ENCODE measurements at places on chromosomes 5 and 9.

DNA sequence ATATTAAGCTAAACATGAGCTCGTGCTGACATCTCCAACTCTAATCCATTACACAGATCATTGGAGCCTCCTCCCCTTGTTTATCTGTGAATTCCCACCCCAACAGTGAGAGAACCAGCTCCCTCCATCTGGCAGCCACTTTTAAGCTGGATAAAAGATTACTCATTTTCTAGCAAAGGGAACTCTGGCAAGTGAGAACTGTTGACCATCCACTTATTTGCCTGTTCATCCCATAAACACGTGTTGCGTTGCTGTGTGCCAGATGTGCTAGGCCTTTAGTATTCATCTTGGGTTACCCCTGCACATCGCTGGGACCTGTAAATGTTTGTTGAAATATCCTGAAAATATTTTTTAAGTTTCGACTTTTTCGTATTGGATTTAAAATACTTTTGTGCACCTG lies 2.4 kb upstream of the TOR1A start:
- no peak for DNase-seq

DNA sequence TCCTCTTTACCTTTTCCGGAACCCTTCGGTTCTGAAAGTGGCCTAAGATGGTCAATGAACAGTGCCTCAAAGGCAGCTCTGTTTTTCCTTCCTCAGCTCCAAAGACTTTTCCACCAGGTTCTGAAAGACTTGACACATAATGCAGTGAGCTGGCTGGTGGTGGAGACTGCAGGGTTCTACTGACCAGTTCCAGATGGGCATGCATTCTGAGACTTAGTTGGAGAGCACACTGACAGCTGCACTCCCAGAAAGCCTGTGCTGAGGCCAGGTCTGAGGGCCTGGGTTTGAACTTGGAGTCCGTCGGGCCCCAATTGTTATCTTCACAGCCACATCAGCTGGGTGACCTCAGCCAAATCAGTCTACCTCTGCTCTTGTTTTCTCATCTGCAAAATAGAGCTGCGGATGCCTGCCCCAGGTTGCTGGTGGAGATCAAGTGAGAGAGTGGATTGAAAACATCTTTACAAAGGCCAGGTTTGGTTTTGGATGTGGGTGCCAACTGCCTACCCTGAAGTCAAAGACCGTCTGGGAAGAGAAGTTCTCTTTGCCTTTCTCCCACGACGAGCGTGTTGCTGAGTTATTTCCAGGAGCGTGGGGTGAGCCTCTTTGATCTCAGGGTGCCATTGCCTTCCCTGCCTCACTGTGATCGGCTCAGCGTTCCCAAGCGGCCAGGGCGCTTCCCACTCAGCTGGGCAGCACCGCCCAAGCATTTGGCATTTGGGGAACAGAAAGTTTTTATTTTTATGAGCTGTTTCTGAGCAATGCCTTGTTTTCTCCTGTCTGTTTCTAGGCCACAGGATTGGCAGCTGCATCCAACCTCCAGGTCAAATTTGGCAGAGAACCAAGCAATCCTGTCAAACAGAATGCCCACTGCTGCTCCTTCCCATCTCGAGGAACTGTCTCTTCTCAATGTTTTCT lies 54.9 kb downstream of the RAD23B start:
- DNase-seq: no peak

- DNase-seq: peak; percentile 76
These were observed 95.6 kb downstream of the ESM1 start for GRCh38 chr5:54889826-54890225.

- peak; percentile 37 for DNase-seq
These were observed 2.8 kb downstream of the ST8SIA4 start for GRCh38 chr5:100900142-100900795.

DNA sequence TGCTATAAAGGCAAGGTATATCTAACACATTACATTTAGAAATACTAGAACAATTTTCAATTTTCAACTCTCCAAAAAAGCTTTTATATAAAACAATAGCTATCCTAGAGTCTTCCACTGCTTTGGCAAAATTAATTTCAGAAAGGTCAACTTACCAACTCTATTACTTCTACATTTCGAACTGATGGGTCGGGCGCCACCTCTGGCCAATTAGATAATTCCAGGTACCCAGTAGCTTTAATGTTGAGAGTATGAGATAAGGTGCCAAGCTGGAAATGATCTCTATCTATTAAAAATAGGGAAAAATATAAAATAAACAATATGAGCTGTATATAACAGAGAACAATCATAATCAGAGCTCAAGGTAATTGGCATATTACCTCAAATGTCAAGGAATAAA lies 166.6 kb downstream of the AP3B1 start:
- DNase-seq: no peak

DNA sequence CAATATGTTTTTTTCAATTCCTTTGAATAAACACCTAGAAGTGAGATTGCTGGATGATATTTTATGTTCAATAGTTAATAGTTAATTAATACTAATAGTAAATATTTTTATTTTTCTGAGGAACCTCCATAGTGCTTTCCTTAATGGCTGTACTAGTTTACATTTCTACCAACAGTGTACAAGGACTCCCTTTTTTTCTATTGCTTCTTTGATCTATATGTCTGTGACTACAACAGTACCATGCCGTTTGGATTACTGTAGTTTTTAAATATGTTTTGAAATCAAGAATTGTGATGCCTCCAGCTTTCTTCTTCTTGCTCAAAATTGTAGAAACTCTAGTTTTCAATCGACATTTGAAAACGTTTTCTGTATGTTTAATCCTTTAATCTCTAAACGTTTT lies 39.5 kb upstream of the ADAMTS16 start:
- DNase-seq: no peak

GRCh38 chr5:123164054-123164453 lies 75.0 kb downstream of the PRDM6 start:
- DNase-seq: no peak

DNA sequence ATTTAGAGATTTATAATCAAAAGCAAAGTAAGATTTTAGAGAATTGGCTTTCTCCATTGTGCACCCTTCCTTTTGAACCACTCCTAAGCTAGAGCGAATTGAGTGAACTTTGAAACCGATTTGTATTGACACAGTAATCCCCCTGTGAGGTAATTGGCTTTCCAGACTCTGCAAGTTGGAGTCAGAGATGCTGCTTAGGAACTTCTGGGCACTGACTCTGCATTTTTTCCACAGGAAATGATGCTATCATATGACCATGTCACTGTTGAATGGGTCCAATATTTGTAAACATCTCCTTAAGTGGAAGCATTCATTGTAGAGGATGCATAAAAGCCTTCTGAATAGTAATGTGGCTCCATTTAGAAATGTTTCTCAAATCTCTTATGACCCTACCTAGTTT lies 394.4 kb upstream of the ZNF608 start:
- peak; percentile 92 for DNase-seq

DNA sequence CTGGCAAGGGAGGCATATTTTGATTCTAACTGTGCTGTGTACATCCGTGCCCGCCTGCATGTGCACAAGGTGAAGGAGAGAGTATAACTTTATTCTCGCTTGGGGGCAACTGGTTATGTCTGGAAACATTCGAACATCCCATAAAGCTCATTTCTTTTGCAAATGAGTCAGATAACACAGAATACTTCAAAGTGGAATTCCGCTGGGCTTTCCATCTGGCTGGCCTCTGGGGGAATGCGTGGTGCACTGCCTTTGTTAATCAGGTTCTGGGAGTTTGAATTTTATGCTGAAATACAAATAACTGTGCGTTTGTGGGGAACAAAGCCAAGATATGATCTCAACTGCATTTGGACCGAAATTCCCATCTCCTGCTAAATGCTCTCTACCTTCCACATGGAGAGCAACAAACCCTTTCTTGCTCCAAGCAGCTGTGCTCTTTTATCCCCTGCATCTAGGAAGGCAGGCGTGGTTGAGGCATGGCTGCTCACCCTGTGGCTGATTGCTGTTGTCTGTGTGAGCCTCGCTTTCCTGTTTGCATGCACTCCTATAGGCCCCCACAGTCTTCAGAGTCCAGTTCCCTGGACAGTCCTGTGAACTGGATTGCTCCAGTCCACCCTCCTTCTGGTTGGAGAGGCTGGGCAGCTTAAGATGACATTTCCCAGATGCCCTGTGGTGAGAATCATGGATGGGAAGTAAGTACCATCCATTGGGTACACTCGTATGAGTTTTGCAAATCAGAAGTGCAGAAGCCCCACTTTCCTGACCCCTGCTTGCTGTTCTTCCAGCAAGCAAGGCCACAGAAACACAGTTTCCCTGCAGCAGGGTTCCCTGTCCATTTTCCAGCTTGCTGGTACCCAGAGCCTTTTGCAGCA lies 82.9 kb upstream of the ALDH1B1 start:
- peak; percentile 13 for DNase-seq
